ENCODE measurements at places on chromosomes 6 and 20.

GRCh38 chr6:80227545-80228105, 121.2 kb downstream of the BCKDHB start:
- no peak for DNase-seq

GRCh38 chr6:22888163-22888752, 318.9 kb downstream of the HDGFL1 start:
- DNase-seq, result no peak

GRCh38 chr6:154230393-154230792, 126.2 kb downstream of the IPCEF1 start:
- no peak for DNase-seq

GRCh38 chr20:5947276-5947675, 3.1 kb downstream of the TRMT6 start:
- DNase-seq, result no peak

DNA sequence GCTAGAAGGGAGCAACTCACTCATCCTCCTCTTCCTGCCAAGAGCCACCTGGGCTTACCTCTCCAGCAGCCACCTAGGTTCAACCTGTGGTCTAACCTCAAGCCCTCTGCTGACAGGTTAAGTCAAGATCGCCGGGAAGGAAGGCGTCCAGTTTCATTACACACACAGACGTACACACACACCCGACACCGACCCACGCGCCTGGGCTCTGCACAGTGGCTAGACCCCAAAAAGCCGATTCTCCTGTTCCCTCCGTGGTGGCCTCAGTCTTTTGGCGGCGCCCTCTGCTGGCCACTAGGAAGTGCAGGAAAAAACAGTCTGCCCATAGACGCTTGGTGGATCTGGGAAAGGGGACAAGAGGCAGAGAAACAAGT, 52.8 kb downstream of the MRPL14 start:
- no peak for DNase-seq
